ENCODE measurements at places on chromosomes 11 and 22. TPM values are rescaled to one million over a fixed set of nuclear protein-coding genes. Genes with fewer than 3 reads are reported as not detected.
A peak's percentile ranks its signal among the peaks of the same experiment; 100 is the strongest.

Gene TMEM45B
- total RNA-seq, result 13.3 TPM

DNA sequence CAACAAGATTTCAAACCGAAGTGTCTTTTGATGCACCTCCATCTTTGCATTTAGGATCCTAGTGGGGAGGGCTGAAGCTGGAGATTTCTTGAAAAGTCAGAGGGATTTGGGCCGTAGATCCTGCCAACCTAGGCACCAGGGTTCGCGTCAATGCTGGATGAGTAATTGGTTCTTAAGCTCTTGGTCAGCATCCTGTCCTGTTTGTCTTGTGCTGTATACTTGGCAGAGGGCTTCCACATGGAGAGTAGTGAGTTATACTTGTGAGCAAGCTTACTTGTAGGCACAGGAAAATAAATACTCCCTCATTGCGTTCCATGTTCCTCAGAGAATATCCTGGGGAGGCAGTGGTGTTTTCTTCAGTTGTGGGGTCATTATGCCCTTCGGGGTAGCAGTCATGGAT lies 12.6 kb downstream of the INSC start:
- no peak for DNase-seq

DNA sequence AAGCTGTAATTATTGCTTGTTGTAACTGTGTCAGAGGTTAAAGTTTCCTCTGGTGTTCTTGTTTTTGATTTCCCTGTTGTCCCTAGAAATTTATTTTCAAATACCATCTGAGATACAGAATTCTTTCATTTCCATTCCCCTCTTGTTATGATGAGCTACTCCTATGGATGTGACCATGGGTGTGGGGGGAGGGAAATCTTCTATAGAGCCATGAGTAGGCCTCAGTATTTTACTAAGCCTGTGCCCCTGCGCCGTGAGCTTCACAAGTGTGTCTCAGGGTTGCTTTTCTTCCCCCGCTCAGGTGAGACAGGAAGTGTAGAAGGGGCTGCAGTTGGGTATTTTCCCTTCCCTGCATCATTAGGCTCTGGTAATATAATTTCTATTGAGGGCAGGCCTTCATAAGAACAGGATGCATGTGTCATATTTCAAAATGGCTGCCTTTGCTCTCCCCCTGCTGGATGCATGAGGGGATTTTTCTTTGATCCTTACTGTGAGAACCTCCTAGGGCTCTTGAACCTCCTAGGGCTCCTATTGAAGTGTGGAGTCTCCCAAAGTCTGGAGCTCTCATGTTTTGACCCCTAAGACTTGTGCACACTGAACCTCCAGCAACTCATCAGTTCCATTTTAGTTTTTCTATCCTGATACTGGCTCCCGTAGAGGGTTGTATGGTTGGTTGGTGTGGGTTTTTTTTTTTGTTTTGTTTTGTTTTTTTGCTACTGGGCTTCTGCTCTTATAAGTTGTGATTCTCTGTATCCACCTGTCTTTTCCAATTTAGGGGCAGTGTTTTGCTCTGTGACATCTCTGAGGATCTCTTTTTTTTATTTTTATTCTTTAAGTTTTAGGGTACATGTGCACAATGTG lies 658.2 kb downstream of the NTM start:
- no peak for DNase-seq

DNA sequence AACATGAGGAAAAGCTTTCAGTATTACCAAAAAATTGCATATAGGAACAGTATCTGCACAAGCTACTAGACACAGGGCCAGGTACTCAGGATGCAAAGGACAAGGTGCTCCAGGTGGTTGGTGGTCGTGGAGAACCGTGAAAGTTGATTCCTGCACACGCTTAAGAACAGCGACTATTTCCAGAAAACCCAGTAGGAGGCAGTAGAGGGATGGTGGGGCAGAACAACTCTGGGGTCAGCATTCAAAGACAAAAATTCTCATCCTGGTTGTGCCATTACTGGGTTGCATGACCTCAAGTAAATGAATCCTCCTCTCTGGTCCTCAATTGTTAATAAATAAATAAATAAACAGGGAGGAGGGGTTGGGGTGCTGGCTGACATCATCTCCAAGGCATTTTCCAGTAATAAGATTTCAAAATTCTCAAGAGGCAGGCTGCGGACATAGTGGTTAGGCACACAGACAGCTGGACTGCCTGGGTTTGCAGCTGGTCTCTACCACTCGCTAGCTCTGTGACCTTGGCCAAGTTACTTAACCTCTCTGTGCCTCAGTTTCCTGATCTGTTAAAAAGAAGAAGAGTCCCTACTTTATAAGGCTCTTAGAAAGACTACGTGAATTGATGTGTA lies 89.6 kb downstream of the ISX start:
- no peak for DNase-seq

Gene SLC25A18
- total RNA-seq, result 0.57 TPM

Gene GRIA4
- total RNA-seq, result not detected

- DNase-seq, result no peak
Measured at GRCh38 chr22:46119729-46120419, 30.5 kb upstream of the PPARA start.

DNA sequence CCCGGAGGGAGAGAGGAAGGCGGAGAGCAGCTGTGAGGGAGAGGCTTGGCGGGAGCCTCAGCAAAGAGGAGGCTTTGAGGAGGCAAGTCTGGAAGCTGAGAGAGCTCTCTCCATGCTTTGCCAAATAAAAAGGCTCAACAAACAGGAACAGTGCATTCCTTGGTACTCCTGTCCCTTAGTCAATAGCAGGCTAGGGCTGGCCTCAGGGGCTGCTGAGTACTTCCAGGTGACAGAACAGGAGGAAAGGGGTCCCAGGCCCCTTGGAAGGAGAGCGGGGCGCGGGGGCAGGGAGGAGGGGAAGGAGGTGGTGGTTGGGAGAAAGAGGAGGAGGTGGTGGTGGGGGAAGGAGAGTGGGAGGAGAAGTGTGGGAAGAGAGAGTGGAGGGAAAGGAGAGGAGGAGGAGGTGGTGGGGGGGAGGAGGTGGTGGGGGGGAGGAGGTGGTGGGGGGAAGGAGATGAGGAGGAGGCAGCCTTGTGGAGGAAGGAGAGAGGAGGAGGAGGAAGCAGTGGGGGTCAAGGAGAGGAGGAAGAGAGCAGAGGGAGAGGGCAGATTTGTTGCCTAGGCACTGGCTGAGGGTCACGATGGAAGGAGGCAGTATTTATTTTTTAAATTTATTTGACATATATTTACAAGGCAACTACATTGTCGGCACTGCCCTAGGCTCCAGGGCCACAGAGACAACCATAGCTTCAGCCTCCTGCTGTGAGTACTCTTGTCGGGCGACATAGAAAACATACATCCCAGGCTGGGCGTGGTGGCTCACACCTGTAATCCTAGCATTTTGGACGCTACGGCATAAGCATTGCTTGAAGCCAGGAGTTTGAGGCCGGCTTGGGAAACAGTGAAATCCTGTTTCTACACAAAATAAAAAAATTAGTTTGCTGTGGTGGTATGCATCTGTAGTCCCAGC lies 74.2 kb upstream of the ZBED5 start:
- no peak for DNase-seq

DNA sequence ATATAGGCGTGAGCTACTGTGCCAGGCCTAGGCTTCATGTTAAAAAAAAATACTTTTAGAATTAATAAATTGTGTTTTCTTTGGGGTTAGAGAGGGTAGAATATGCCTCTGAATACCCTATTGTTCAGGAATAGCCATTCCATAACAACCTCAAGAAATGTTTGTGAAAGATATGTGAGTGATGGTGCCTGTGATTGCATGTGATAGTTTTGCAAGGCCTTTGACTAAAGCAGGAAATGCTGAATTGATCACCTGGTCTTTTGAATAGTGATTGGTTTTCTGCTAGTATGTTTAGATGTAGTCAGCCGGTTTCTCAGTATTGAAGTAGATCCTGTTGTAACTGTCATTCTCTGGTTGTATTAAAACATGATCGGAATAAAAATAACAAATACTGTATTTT lies 73.4 kb downstream of the UVRAG start:
- no peak for DNase-seq

GRCh38 chr11:84721561-84721961 lies 905.6 kb downstream of the DLG2 start:
- no peak for DNase-seq

Gene OR8G1
- total RNA-seq, result not detected

DNA sequence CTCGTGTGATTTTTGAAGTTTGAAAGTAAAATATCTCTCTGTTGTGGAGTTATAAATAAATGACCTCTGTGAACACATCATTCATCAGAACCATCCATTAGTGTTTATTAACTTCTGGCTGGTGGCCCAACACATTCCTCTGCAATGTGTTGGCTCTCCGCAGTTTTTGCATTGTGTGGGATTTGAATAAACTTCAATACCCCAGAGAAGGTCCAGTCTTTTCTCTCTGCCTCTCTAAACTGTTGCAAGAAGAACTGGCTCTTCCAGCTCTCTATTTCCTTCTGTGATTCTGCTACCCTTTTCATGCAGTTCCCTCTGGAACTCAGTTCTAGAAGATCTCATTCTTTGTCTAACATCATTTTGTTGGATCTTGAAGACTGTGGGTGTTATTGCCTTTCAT lies 125.0 kb upstream of the ARHGAP42 start:
- DNase-seq, result peak; percentile 53

GRCh38 chr11:123430721-123431497 lies 840 bp downstream of the GRAMD1B start:
- peak; percentile 55 for DNase-seq

- no peak for DNase-seq
Measured at GRCh38 chr11:106378513-106379179, 301.2 kb downstream of the AASDHPPT start.

DNA sequence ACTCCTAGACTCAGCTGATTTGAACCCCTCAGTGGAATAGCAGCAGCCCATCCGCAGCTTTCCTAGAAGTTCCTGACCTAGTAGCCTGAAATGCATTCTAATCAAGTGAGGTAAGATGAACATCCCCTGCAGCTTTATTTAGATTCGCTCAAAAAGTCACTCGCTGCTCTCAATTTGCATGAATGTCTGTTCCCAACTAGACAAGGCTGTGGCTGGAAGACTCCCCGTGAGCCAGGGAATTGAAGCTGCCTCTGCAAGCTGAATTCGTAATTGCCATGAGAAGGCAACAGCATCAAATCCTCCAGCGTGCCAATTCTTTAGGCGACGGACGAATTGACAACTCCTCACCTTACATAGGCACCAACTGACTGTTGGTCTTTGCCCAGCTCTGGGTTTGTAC lies 17.1 kb upstream of the SCN3B start:
- DNase-seq, result no peak

DNA sequence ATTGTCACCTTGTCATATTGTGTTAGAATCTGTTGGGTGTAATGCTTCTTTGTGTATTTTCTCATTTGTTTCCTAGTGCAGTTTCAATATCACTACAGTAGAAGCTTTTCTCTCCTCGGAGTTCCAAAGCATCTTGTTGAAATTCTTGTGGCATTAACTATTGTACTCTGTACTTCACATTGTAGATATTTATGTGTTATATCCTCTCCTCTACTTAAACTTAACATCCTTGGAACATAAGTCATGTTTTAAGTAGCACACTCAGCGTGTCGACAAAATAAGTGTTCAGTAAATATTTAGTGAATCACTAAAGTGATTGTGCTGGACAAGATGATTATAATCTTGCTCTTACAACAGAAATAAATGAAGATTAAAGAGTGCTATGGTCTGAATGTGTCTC lies 201.7 kb downstream of the ARHGAP42 start:
- DNase-seq, result no peak

DNA sequence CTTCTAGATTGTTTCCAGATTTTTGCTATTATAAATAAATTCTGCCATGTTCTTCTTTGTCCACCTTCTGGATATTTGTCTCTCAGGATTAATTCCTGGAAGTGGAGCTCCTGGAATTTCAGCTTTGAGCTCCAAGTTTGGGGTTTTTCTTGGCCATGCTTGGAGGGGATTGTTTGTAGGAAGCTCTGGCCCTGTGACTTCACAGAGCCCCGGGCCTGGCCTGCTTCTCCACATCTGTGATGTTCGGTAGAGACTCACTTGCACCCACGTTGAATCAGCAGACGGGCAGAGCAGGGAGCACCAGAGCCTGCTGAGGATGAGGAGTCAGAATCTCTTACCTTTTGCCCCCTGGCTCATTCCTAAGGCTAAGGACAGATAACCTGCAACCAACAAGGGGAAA lies 35.7 kb downstream of the LRRC32 start:
- DNase-seq, result no peak

Gene TMEM179B
- 45.5 TPM for total RNA-seq

GRCh38 chr22:33785283-33785968 lies 134.8 kb downstream of the LARGE1 start:
- peak; percentile 71 for DNase-seq

- no peak for DNase-seq
Measured at GRCh38 chr22:24325105-24325757, 54.6 kb downstream of the SPECC1L start.

- no peak for DNase-seq
Measured at GRCh38 chr11:12642040-12642439, 32.2 kb upstream of the TEAD1 start.

- DNase-seq, result no peak
Measured at GRCh38 chr11:65499713-65500386, 1.0 kb downstream of the MALAT1 start.

DNA sequence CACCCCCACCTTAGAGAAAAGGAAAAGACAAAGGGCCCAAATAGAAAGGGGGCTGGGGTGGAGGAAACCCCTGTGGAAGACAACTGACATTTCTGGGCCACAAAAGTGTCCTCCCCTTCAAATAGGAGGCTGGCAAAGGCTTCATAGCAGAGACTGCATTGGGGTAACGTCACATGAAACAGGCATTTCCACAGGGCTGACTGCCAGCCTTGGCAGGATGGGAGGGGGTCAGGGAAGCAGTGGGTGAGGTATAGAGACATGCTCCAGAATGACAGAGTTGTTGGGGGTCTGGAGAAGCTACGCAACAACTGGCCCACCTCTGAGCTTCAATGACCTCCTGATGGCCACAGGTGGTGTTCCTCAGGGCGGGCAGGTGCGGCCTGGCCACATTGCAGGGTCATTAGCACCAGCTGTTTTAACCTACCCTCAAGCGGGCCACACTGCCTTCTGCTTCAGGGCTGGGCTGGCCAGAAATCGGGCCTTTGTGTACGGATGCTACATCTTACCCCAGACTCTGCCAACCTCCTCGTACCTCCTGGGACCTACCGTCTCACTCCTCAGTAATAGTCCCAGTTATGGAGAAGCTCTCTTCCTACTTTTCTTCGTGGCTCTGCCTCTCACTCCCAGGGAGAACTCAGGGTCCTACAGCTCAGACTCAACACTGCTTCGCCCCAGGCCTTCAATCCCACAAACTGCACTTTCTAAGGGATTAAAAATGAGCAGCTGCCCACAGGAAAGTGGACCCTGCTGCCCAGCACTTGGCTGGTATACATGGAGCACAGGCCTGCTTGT lies 160.0 kb upstream of the NCAM1 start:
- no peak for DNase-seq

Gene CD59
- total RNA-seq, result 291 TPM

Gene TRABD
- 78.8 TPM for total RNA-seq

DNA sequence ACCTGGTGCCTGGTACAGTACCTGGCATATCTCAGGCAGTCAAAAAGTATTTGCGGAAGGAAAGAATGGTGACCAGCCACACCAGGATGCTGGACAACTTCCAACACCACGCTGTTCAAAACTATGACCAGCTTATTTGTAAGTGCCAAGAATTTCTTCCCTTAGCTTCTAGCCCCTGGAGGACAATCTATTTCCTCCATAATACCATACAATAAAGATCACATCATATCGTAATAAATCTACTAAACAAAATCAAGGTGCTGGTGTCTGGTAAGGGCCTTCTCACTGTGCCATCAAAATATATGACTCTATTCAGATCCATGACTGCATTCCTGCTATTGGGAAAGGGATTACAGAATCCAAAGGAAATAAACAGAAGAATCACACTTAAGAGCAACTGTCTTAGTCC lies 51.5 kb downstream of the ALG9 start:
- no peak for DNase-seq

Measured in PC-9 (cell line).